Activated naive CD4-positive, alpha-beta T cell treated with anti-CD3 and anti-CD28 coated beads, Interleukin-2, amount 50 U/mL, for 72 hours (primary cell): ENCODE measurements at places on chromosomes 1 and 21. TPM values are rescaled to one million over a fixed set of nuclear protein-coding genes. Genes with fewer than 3 reads are reported as not detected.

DNA sequence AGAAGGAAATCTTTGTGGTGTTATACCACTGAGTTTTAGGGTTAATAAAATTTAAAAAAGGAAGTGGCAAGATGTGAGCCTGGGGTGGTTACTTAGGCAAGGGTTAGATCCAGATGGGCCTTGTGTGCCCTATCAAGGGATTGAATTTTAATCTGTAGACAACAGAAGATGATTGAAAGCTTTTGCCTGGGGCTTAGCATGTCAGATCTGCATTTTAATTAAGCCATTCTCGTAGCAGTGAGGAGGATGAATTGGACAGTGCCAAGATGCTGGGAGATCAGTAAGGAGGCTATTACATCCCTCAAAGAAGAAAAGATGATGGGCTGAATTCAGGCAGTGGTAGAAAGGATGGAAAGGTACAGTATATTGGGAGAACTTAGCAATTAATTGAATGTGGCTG is 42.3 kb downstream of the HMGB4 start:
- DNase-seq = no peak

DNA sequence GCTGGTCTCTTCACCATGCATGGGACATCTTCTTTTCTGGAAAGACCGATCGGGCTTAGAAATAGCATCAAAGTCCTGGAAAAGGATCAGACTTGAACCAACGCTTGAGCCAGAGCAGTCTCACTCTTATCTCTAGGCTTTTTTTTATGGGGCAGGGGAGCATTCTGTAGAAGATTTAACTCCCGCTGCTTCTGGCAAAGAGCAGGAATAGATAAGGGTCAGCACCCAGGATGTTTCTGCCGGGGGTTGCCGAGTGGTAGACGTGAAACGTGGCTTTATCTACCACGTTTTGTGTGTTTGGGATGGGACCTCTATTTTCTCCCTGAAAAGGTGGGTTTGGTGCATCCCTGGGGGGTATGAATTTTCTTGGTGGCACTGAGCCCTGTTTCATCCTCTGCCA is 18.8 kb downstream of the SPSB1 start:
- no peak for DNase-seq

GRCh38 chr1:8660411-8660828 is 157.0 kb downstream of the RERE start:
- DNase-seq = no peak

GRCh38 chr1:232227306-232227705 is 402.6 kb downstream of the SIPA1L2 start:
- no peak for DNase-seq

GRCh38 chr1:10229903-10230302 is 19.5 kb downstream of the KIF1B start:
- DNase-seq = no peak

GRCh38 chr1:176051902-176052518 is 155.1 kb downstream of the COP1 start:
- DNase-seq = no peak

DNA sequence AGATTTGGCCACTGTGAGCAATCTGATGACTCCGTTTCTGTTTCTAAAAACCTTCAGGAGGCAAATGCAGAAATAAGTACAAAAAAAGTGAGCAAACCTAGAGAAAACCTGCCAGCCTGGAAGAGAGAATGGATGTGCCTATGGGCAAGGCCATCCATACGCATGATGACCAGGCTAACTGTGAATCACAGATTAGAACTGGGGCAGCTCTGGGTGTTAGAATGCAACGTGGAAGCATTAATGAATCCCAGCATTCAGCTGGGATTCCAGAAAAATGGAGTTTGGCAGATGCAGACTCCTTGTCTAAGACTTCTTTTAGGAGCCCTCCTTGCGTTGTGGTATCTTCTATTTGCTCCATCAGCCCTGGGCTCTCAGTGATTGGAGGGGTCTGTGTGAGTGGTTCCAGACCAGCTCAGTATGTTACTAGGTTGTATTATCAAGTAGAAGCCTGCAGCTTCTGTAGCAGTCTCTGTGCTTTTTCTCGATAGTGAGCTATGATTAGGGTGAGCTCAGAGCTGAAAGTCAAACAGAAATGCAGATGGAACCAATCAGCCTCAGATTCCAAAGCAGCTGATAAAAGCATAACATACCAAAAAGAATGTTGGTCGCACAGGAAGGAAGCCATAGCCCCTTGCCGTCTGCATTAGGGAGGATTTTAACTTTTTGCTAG is 154.0 kb downstream of the PSMG1 start:
- no peak for DNase-seq

DNA sequence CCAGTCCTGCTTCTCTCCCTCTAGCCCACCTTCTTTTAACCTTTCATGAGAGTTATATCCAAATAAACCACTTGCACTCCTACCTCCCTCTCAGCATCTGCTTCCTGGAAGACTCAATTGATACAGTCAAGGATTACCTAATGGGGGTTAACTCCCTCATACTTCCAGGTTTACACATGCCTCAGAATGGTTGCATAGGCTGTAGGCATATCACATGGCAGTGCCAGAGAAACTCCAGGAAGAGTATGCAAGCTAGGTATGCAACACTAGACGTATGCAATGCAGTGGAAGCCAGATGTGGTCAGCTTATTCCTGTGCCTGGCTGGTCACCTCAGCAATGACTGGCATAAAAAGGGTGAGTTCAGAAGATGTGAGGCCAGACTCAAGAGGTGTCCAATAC is 32.7 kb upstream of the VANGL1 start:
- no peak for DNase-seq

DNA sequence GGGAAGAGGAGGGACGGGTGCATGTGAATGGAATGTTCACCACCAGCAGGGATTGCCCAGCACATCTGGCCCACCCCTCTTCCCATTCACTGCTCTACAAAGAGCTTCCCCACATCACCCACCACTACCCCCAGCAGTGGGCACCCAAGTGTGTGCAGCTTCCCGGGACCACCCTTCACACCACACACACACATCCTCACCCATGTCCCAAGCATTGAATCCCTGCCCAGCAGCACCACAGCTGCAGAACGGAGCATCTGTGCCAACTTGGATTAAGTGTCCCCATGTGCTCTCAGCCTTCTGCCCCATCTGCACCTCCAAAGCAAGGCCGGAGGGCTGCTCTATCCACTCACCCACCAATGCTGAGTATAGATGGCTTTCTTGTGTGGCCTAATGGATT is 141.4 kb downstream of the PSMG1 start:
- no peak for DNase-seq

PCBP3 gene
- 19.7 TPM for total RNA-seq
